ENCODE measurements at places on chromosomes 11 and 22.

DNA sequence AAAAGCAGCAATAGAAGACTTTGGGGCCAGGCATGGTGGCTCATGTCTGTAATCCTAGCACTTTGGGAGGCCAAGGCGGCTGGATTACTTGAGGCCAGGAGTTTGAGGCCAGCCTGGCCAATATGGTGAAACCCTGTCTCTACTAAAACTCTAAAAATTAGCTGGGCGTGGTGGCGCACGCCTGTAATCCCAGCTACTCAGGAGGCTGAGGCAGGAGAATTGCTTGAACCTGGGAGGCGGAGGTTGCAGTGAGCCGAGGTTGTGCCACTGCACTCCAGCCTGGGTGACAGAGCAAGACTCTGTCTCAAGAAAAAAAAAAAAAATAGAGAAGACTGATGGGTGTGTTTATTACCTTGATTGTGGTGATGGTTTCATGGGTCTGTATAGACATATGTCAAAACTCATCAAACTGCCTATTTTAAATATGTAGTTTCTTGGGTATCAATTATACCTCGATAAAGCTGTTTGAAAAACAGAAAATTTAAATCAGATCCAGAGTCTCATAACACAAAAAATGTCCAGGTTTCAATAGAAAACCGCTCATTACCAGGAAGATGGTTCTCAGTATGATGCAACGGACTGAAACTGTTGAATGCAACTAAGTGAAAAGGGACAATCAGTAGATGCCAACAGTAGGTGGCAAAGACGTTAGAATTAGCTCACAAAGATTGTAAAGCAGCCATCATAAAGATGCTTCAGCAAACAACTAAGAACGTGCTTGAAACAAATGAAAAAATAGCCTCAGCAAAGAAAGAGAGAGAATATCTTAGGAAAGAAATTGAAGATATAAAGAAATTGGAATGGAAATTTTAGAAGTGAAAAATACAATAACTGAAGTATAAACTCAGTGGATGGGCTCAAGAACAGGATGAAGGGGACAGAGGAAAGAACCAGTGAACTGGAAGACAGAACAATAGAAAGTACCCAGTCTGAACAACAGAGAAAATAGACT is 33.1 kb upstream of the SEPTIN5 start:
- DNase-seq, result no peak

DNA sequence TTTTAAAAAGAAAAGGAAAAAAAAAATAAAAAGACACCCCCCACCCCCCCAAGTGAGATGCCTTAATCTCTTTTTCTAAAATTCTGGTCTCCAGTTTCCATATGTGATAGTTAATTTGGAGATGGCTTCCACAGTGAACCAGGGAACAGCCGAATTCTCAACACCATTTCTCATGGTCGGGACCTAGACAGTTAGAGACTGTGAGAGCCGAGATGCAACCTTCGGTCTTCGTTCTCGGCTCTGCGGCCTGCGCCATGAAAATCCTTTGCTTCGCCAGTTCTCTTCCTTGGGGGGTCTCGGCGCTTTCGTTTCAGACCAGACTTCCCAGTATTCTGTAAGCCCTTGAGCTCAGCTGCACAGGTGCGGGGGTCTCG is 723 bp downstream of the CACNG2 start:
- no peak for DNase-seq

- no peak for DNase-seq
Observed at GRCh38 chr11:27462543-27462942, 10.0 kb downstream of the LGR4 start.

- DNase-seq, result peak; percentile 60
Observed at GRCh38 chr11:24575392-24575791, 78.5 kb downstream of the LUZP2 start.

- peak; percentile 45 for DNase-seq
Observed at GRCh38 chr11:110069158-110069737, 23.9 kb upstream of the ZC3H12C start.

- no peak for DNase-seq
Observed at GRCh38 chr11:3129591-3130268, 35.4 kb downstream of the OSBPL5 start.

DNA sequence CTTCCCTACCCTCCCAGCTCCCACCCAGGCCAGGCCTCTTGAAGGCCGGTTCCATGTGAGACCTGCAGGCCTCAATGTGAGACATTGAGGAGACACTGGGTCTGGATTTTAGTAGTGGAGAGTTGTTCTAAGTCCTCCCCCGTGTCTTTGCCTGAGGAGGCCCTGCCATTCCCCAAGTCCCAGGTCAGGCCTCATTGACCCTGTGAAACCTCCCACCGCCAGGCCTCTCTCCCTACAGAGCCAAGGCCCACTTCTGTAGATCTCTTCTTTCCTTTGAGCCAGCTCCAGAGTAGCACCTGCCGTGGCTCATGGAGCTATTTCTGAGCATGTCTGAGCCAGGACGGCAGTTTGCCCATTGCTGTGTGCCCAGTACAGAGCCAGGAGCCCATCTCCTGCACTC is 1419.6 kb downstream of the TBC1D22A start:
- DNase-seq, result no peak

DNA sequence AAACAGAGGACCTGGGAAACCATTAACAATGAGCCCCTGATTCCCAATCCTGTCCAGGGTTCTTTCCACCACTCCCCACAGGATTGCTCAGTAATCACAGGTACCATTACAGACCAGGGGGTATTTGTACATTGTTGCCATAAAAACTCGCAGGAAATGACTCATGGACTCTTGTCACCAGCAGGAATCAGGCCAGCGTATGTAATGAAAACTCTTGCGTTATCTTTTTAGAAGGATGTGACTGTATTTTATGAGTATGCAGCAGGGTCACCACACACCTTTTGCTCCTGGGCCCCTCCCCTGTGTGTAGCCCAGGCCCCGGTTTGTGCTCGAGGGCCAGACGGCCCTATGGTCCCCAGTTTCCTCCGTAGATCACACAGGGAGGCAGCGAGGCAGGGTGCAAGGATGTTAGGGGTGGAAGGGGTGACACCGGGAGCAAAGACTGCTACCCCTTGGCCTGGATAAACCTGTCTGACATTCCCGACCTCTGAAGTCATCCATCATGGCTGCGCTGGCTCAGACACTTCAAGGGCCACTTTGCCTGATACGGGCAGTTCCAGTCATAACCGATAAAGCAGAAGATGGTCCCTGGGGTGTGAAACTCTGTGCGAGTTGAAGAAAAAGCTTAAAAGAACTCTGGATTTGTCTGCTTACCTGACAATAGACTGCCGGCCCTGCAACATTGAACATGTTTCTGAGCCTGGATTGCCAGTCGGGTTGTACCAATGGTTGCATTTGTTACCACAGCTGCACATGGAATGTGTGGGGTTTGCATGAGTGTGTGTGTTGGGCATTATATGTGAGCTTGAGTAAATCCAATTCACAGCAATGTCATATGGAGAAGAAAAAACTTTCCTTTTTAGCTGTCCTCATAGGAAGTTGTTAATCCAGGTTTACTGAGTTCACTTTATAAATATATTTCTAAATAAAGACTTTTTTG is 56.9 kb downstream of the MICAL2 start:
- DNase-seq, result peak; percentile 69

- DNase-seq, result no peak
Observed at GRCh38 chr11:60987577-60988277, 16.2 kb downstream of the CD6 start.

DNA sequence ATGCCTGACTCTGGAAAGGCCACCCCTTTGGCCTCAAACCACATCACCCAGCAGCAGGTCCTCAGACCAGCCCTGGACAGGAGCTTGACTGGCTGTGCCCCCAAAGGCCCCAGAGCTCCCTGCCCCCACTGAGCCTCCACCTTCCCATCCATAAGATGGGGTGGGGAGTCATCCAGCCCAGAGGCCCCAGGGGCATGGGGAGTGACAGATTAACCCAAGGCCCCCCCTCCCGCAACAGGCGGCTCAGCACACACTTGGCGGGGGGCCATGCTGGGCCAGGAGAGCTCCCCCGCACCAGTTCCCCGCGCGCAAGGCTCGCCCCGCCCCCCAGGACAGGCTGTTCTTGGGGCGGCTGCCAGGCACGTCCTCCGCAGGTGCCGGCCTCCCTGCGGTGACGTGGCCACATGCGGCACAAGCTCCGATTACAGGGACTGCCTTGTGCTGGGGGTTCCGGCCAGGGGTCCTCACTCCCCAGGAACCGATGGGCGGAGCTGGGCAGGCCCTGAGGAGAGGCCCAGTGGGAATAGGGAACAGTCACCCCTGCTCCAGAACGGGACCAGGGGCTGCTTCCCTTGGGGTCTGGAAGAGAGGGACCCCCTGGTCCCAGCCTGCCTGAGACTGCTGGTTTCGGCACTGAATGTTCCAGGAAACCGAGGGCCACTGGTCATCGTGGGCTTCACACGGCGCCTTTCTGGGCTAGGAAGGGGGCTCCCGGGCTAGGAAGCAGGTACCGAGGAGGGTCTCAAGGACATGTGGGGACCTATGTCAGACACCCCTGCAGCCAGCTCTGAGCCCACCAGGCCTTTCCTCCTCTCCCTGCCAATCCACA is 5.1 kb upstream of the CDKN1C start:
- DNase-seq, result no peak

DNA sequence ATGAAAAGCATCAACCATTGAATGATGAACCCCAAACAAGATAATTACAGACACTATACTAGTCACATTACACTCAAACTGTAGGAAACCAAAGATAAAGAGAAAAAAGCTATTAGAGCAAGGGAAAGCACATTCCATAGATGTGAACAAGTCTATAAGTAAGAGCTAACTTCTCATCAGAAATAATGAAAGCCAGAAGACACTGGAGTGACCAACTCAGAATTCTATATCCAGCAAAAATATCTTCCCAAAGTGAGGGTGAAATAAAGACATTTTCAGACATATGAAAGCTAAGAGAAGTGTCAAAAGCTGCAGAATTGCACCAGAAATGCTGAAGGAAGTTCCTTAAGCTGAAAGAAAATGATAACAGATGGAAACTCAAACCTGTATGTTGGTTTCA is 17.3 kb downstream of the FCHSD2 start:
- DNase-seq, result no peak

- no peak for DNase-seq
Observed at GRCh38 chr11:34809191-34810106, 106.7 kb downstream of the APIP start.

DNA sequence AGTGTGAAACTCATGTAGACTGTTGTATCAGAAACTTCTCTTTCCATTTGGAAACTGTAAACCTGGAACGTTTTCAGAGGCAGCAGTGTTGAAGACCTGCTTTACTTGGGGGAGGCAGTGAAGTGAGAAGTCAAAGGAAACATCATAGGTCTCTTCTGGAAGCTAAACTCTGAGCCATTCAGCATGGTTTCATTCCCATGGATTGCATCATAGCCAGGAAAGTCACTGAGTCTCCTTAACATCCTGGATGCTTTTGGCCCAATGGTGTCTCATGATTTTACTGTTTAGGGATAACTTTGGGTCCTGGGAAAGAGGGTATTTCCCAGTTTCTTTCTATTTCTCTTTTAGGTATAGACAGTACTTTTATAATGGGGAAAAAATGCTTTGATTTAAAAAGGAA is 153.2 kb upstream of the E2F8 start:
- no peak for DNase-seq

- DNase-seq, result no peak
Observed at GRCh38 chr11:133026952-133027351, 505.3 kb downstream of the OPCML start.

- DNase-seq, result no peak
Observed at GRCh38 chr11:123055191-123055901, 6.6 kb downstream of the HSPA8 start.

GRCh38 chr11:117992136-117992535 is 5.9 kb downstream of the IL10RA start:
- no peak for DNase-seq

GRCh38 chr11:128506356-128506755 is 81.0 kb downstream of the ETS1 start:
- no peak for DNase-seq

GRCh38 chr11:65958774-65959420 is 2.6 kb upstream of the SART1 start:
- no peak for DNase-seq

DNA sequence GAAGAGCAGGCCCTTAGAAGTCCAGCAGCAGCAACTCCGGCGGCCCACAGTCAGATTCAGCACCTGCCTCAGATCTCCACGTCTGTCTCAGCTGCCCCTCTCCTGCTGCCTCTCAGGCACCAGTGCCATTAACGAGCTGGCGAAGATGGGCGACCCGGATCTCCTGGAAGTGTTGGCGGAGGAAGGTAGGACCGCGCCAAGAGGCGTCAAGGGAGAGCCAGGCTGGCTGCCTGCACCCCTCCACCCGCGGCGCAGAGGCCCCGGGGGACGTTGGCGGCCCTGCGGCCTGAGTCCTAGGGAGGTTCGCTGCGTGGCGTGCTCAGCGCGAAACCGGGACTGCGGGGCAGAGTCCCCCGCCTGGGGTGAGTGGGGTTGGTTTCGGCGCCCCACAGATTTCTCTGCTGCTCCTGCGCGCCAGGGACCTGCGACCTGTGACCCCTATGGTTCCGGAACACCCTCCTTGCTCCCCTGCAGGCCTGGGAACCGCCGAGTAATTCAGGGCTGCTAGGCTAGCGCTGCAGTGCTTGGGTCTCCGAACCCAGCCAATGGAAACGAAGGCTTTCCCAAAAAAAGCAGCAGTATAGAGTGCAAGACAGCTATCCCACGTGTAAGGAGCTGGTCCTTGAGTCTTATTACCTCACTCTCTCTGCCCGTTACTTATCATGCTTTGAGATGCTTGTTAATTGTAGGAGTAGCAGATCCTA is 615 bp downstream of the ANO5 start:
- no peak for DNase-seq

DNA sequence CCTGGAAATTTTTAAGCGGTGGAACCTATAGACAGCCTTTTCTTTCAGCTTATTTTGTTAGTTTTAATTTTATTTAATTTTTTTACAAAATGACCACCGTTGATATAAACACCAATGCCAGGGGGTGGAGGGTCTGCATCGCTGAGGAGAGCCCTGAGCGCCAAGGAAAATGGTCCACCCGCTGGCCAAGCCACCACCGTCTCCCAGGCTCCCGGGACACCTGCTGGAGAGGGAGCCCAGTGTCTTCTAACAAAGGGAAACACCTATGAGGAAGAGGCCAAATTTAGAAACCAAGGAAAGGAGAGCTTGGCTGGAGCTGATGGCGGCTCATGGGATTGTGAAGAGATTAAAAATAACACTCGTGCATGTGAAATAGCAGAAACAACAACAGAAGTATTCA is 288 bp upstream of the KRTAP5-8 start:
- no peak for DNase-seq

DNA sequence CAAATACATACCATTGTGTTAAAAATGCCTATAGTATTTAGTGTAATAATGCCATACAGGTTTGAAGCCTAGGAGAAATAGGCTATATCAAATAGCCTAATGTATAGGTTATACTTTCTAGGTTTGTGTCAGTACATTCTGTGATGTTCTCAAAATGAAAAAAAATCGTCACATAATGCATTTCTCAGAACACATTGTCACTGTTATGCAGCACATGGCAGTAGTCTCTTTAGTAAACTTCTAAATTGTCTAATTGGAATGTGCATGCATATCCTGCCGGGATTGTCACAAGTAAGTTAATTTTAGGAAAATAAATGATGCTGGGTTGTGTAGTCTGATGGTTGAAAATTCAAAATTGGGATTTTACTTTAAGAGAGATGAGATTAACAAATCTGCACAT is 920.1 kb upstream of the CNTN5 start:
- no peak for DNase-seq

- no peak for DNase-seq
Observed at GRCh38 chr11:119404872-119405271, 18.1 kb downstream of the THY1 start.

- DNase-seq, result no peak
Observed at GRCh38 chr11:86589204-86589603, 83.2 kb downstream of the ME3 start.

- no peak for DNase-seq
Observed at GRCh38 chr22:27662359-27663301, 138.9 kb downstream of the MN1 start.

- no peak for DNase-seq
Observed at GRCh38 chr11:45754261-45754709, 50.7 kb upstream of the SLC35C1 start.

GRCh38 chr22:46050916-46051614 is 74.1 kb upstream of the WNT7B start:
- DNase-seq, result no peak
